Daoy (cell line): ENCODE measurements at places on chromosomes 5 and 9. TPM values are rescaled to one million over a fixed set of nuclear protein-coding genes. Genes with fewer than 3 reads are reported as not detected.
A peak's percentile ranks its signal among the peaks of the same experiment; 100 is the strongest.

FCN1 gene
- total RNA-seq = not detected in 2 replicates

IGIP gene
- total RNA-seq = 1.6 and 1.8 TPM in 2 replicates

MOCS2 gene
- 97.1 and 117 TPM in 2 replicates for total RNA-seq

TCF7 gene
- total RNA-seq = 4.1 and 4.3 TPM in 2 replicates

IFNA14 gene
- total RNA-seq = not detected in 2 replicates

DNA sequence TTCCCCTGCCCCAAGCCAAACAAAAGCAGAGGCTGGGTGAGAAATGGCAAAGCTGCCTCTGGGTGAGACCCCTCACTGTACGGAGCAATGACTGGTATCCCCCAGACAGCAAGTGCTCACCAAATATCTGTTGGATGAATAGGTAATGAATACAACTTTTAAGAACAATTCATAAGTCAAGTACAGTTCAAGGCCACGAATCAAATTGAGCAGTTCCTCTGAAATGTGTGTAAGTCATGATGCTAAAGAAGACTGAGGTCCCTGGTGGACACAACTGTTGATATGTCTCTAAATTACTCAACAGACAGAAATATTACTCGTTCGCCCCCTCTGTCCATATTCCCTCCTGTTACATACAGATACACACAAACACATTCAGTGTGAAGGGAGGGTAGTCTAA, 160.7 kb downstream of the GLIS3 start:
- no peak for DNase-seq

GRCh38 chr9:94901019-94901363, 174.5 kb downstream of the AOPEP start:
- no peak for DNase-seq

DNA sequence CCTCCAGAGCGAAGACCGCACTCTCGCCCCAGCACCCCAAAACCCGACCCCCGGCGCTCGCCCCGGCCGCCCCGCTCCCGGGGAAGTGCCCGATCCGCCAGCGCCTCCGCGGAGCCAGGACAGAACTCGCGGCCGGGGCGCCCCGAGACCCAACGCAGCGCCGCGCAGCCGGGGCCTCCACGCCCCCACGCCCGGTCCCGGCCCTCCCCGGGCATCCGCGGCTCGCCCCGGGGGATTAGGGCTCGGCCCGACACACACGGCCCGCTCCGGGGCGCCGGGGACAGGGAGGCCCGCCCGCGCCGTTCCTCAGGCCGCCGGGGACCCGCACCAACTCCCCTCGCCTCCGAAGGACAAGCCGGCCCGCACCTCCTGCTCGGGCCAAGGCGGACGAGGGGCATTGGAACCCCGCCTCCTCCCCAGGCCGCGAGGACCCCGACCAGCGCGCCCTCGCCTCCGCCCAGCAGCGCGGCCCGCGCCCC, 544 bp downstream of the FNBP1 start:
- peak; percentile 53 for DNase-seq

DNA sequence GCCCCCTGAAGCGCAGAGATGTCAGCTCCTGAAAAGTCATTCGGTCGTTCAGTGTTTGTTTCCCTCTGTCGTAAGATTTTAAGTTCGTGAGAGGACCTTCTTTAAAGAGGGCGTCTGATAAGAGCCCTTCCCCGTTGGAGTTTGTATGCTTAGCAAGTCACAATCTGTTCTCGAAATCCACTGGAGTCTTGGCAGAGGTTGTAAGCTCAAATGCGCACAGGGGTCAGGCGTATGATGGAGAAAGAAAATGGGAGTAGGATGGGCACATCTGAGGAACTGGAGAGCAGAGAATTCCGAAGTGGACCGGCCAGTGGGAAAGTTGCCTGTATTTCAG, 710 bp downstream of the HSD17B4 start:
- no peak for DNase-seq

- DNase-seq = no peak
These were observed 15.4 kb upstream of the C5orf47 start for GRCh38 chr5:173973616-173973969.
